Suppressor macrophage treated with lipopolysaccharide for 4 hours (primary cell): ENCODE measurements at places on chromosomes 12 and 14.
A peak's percentile ranks its signal among the peaks of the same experiment; 100 is the strongest.

DNA sequence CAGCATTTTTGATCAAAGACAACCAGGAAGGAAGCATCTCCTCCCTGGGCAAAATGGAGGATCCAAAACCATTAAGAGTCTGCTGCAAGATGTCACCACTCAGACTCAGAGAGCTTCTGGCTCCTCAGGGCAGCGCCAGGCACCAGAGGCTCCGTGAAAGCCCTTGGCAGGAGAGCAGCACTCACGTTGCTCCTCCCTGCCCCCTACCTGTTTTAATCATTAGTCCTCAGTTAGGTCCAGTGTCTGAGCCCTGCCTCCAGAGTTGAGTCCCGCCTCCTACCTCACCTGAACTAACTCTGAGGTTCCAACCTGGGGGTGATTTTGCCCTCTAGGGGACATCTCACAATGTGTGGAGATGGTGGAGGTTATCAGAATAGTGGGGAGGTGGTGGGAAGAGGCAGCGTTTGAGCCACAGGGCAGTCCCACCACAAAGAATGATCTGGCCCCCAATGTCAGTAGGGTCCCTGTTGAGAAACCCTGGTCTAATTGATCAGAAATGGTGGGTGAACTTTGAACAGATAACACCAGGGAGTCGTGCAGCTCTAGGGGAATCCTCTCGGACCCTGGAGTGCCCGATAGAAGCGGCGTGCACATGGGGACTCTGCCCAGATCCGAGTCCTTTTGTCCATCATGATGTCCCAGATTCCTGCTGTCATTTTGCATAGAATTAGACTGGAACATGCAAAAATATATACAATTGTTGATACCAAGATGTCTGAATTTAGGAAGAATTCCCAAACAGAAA is 156.7 kb upstream of the DIO3 start:
- DNase-seq, result no peak

- DNase-seq, result no peak
Measured at GRCh38 chr14:58631732-58632131, 6.0 kb upstream of the DACT1 start.

GRCh38 chr12:113399490-113399889 is 4.2 kb downstream of the SDS start:
- no peak for DNase-seq

DNA sequence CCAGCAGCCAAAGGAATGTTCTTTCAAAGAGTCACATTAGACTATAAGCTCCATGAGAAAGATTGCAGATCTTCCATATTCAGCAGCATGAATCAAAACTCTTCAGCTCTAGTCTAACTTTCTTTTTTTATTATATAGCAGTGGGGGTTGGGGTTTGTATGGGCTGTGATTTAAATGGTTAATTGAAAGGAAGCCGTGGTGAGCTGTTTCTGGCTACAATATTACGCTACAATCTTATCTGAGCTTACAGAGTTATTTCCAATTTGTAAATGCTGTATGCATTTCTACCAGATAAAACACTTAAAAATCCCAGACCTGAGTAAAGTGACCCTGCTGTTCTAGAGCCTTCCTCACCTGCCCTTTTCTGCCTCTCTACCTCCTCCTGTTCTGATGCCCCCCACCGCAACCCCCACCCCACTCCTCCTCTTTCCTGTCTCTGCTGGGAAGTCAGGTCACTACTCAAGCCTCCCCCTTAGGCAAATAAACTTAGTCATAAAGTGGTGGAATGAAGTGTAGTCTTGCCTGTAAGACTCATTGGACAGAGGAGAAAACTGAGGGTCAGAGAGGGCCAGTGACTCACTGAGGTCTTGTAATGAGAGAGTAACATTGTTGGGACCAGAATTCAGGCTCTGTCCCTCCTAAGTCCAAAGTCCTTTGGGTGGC is 1089.5 kb downstream of the BCL11B start:
- DNase-seq, result no peak

DNA sequence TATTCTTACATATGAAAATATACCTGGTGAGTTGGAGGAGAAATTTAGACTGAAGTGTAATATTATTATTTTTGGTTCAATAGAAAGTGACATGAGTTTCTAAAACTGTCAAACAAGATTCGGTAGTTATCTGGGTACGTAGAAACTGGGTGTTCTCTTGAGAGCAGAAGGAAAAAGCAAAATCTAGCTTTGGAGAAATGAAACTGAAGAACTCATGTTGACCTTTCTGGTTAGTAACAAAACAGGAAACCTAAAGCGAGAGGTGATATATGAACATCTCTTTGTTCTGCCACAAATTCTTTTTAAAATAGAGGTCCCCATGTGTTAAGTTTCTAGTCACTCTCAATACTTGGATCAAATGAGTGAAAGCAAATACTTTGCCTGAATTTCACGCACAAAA is 401.7 kb downstream of the TRHDE start:
- peak; percentile 34 for DNase-seq

DNA sequence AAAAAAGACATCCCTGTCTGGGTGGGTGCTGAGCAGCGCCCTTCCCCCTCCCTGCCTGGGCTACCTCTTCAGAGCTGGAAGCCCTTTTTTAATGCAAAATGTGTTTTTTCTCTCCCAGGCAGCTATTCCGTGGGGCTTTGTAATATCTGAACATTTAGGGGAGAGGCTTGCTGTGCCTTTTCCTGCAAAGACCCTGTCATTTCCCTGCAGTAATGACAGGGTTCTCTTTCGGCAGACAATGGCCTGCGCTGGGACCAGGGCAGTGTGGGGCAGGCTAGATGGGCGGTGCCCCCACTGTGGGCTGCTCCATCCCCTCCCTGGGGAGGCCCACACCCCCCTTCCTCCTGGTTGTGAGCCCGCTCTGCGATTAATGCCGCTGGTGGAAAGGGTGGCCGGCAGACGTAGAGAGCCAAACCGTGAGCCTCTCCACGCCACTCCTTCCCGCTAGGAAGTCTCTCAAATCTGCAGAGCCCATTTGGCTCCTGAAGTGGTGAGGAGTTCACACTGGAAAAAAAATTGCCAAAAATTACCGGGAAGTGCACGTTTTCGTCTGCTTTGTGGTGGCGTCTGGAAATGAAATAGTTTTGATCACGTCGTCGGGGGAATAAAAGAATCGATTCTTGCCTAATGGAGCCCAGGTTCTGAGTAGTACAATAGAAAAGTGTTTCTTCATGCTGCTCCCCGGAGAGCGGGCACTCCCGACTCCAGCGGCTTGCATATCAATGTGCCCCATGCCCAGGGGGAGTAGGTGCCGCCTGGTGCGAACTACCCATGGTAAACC is 31.5 kb downstream of the KIF26A start:
- no peak for DNase-seq

- no peak for DNase-seq
Measured at GRCh38 chr12:132329720-132330548, 545 bp upstream of the GALNT9 start.

DNA sequence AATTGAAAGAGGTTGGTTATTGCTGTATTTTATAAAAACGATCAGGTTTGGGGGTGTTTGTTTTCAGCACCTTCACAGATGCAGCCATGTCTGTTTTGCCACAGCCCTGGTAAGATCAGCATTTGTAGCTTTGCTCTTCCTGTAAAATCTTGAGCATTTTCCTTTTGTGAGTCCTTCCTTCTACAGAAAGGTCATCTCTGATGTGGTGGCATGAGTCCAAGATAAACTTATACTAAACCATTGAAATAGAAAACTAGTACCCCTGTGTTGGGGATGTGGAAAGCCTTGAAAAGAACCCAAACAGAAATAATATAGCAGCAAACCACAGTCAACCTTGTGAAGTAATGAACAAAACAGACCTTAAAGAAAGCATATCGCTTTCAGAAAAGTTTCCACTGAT is 85.5 kb downstream of the TGFB3 start:
- DNase-seq, result no peak

- DNase-seq, result no peak
Measured at GRCh38 chr12:71399197-71399596, 40.4 kb upstream of the LGR5 start.

GRCh38 chr12:71688961-71689570 is 3.2 kb downstream of the TMEM19 start:
- DNase-seq, result no peak

DNA sequence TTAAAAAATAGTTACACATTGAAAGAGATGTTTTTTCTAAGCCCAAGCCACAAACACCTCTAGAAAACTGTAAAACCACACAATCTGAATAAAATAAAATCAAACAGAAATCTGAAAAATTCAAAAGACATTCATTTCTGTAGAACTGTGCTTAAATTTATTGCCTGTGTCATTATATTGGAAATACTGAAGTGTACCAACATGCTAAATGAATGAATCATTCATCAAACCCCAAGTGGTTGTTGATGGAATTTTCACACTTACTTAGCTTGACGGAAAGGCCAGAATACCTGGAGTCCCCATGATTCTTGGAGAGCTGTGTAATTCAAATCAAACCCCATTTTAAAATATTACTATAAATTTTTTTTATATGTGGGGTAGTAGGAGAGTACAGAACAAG is 2.7 kb downstream of the KITLG start:
- DNase-seq, result no peak

DNA sequence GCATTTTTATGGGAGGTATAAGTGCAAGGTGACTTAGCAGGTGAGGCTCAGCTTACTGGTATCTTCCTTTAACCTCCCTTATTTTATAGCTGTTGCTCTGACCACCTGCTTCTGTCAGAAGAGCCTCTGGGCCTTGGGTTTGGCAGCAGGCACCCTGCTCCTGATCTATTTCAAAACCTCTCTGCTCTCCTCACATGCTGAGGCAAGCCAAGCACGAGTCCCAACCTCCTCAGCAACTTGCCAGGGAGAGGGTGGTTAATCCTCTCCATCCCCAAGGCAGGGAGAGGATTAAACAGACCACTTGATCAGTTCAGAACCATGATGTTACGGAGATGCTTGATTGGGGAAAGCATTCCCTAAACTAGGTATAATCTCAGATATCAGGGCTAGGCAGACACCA is 5.4 kb downstream of the PLEKHH1 start:
- DNase-seq, result no peak

- DNase-seq, result peak; percentile 81
Measured at GRCh38 chr14:20683891-20684661, at the start of gene RNASE4. Gene RNASE4, plus strand, starts transcription at chr14:20684560. Its CDS starts 14,812 bp downstream, at chr14:20699372.

GRCh38 chr14:98705871-98706300 is 566.1 kb downstream of the BCL11B start:
- DNase-seq, result no peak

- no peak for DNase-seq
Measured at GRCh38 chr14:51929910-51930682, 59.2 kb upstream of the RTRAF start.

DNA sequence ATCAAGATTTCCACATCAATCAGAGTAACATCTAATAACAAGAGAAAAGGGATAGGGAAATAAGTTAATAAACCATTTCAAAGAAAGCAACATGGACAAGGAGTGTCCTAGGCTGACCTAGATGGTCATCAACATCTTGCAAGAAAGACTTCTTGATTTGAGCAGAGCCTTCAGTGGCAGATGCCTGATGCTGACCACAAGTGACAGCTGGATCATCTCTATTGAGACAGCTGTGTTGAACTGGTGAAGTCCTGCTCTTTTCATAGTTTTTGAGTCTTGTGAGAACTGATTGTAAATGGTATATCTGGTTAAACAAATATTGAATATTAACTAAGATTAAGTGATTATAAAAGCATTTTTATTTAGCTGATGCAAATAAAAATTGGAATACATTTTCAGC is 1083.6 kb upstream of the LRFN5 start:
- no peak for DNase-seq

GRCh38 chr12:47207340-47207717 is 127.6 kb upstream of the AMIGO2 start:
- DNase-seq, result peak; percentile 48

DNA sequence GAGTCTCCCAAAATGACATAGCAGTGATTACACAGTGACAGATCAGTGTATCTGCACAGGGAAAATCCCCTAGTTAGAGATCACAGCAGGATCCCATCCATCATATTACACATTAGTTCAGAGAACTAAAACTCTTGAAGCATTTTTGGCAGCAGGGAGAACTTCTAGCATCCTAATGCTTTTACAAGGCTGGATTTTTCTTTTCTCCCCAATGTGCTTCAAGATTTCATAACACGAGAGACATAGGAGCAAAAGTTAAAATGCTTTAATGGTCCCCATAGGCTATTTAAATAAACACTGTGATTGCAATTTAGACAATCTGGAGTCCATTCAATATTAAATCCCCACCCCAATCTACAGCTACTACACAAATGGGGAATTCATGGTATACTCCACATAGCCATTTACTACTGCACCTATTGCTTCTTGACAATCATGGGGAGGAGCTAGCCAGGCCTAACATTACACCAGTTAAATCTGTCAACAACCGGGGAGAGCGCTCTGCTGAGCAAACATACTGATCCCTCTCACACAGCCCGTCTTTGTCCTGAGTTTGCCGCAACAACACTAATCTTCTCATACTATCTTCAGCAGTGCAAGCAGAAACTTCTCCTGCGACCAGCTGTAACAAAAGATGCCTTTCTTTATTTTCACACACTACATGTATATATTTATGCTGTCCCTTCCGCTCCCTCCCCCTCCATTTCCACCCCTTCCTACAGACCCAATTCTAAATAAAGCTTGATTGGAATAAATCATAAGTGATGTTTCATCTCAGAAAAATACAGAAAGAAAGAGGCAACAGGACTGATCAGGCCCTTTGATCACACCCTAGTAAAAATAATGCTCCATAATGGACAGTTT is 120.3 kb upstream of the SOX5 start:
- DNase-seq, result no peak

- DNase-seq, result no peak
Measured at GRCh38 chr14:22152903-22153302, 436.1 kb downstream of the DAD1 start.

DNA sequence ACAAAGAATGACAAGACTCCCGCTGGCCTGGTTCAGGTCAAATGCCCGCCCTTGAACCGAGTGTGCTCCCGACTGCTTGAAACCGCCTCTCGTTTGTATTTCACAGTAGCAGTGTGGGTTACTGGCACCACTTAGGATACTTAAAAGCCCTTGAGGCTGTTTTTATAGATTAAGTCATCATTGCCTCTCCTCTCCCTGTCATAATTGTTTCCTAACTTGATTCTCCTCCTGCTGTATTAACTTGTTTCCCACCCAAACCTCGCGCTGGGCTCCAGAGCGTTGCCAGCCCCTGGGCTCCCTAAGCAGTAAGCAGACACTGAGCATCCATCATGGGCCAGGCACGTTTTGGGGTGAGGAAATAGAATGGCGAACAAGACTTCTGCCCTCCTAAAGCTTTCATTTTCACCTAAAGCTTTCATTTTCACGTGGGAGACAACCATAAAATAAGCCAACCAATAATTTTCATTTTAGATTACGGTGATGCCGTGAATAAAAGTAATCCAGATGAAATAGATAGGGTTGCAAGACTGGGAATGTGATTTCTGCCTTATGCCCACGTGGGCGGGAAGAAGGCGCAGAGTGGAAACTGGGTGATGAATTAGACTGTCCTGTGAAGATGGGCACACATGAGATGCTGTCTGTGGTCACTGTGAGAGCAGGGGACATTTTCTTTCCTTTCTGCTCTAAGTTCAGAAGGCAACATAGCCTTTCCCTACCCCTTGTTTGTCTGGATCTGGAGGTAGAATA is 97.5 kb downstream of the PPP2R5C start:
- no peak for DNase-seq

GRCh38 chr14:71597955-71598660 is 334.1 kb upstream of the RGS6 start:
- DNase-seq, result peak; percentile 12

GRCh38 chr12:30691122-30691879 is 4.4 kb downstream of the IPO8 start:
- peak; percentile 6 for DNase-seq

- DNase-seq, result no peak
Measured at GRCh38 chr12:39332661-39333175, 110.2 kb downstream of the KIF21A start.

- no peak for DNase-seq
Measured at GRCh38 chr12:14427929-14428328, 62.4 kb downstream of the ATF7IP start.
